Stimulated activated CD8-positive, alpha-beta memory T cell treated with anti-CD3 and anti-CD28 coated beads, Interleukin-7, amount 100 ng/mL, for 1 hour (primary cell): ENCODE measurements at places on chromosomes 6 and 20.

GRCh38 chr20:36153736-36154699 is 522 bp upstream of the EPB41L1 start:
- no peak for DNase-seq

DNA sequence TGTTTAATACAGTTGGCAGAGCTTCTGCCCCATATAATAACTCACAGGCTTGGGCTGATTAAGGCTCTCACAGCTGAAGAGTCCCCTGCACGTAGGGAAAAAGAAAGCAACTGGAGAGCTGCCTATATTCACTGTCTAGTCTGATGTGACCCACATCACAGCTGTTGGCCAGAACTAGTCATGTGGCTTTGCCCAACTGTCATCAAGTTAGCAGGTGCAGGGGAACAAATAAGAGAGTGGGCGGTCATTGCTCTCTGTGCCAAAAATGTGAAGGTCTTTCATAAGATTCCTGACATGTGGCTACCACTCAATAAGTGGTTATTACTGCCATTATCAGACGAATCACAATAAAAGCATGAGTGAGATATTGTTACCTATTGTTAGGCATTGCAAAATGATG is 665.2 kb downstream of the DOK5 start:
- DNase-seq, result no peak

GRCh38 chr6:167549213-167549612 is 224.3 kb downstream of the TTLL2 start:
- DNase-seq, result no peak

- no peak for DNase-seq
These were observed 82.2 kb downstream of the MYO6 start for GRCh38 chr6:75830959-75831885.

DNA sequence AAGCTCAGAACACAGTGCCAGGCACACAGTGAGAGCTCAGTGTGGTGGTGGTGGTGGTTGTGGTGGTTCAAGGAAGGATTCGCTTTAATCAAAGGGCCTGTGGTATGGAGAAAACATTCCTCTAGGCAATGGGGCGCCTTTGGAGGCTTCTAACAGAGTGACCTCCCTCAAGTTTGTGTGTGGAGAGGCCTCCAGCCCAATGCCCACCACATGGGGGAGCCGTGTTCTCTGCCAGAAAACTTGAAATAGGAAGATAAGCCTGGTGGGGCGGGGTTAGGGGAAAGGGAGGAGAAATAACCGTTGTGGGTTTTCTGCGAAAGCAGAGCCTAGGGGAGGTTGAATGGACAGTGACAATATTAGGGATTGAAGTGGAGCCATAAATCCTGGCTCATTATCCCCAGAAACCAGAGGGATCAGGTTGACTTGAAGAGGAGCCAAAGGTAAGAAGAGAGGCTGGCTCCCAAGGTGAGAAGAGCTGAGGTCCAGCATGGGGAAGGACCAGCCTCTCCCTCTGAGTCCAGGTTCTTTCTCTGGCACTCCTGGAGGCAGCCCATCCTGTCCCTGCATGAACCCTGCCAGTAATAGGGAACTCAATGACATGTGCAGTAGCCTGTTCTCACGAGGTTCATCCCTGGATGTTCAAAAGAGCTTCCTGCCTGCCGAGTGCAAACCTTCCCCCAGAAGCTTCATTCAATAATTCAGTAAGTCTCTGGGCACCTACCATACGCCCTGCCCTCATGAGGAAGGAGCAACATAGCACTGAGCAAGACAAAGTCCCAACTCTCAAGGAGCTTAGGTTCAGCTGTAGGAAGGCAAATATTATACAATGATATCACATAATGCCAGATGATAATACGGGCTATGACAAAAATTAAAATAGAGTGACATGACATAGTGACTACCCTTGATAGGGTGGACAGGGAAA is 51.4 kb downstream of the TGM2 start:
- no peak for DNase-seq

DNA sequence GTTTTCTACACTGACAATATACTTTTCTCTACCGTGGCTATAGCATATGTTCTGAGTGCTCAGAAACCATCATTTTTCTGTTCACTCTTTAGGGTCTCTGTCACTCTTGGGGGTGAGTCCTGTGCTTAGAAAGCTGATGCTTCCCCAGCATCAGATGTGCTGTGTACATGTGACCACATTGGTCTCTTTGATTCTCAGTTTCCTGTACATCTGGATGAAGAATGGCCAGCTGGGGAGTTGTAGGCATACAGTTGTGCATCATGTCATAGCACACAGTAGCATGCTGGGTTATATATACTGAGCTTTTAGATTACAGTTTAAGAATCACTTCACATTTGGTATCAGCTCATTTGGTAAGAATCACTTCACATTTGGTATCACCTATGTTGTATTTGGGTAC is 238.6 kb upstream of the PREP start:
- no peak for DNase-seq

- DNase-seq, result no peak
These were observed 3.7 kb downstream of the STX11 start for GRCh38 chr6:144153971-144154370.

DNA sequence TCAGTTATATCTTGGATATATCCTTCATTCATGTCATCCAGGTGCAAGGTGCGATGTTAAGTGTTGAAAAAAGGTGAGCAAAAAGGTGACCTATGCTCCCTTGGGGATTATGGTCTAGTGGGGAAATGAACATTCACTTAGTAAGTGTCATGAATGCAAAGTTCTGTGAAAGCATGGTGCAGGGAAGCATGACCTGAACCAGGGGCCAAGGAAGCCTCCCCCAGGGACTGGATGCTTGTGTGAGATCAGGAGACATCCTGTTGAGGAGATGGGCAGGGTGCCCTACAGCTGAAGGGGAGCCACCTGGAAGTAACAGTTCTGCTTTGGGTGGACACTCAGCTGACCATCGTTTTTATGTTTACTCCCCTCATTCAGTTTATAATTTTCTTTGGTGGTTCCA is 179.5 kb downstream of the SYNDIG1 start:
- no peak for DNase-seq

DNA sequence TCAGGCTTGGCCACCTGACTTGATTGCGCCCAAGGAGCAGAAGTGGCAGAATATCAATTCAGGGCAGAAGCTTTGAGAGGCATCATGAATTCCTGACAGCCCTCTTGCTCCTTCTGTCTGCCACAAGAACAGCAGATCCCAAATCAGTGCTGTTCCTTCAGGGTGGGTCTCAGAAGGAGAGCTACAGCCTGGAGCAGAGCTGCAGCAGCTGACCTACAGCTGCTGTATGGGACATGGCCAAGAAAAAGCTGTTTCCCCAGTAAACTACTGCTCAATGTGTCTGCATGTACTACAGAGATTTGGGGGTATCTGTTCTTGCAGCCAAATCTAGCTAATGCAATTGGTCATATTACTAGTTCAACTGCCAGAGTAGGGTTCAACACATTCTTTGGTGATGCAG is 69.0 kb downstream of the SLC22A3 start:
- DNase-seq, result no peak

DNA sequence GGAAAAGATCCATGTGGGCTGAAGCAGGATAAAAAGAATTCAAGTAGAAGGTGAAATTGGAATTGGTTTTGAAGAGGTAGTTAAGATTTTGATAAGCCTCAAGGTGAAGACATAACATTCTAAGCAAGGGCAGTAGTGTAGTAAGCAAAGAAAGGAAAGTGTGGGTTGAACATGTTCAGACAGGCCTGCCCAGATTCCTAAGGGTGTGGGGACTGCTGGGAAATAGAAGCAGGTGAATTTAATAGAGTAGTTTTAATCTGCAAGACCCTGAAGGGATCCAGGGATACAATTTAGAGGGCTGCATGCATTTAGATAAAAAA is 19.1 kb downstream of the TAB2 start:
- no peak for DNase-seq

DNA sequence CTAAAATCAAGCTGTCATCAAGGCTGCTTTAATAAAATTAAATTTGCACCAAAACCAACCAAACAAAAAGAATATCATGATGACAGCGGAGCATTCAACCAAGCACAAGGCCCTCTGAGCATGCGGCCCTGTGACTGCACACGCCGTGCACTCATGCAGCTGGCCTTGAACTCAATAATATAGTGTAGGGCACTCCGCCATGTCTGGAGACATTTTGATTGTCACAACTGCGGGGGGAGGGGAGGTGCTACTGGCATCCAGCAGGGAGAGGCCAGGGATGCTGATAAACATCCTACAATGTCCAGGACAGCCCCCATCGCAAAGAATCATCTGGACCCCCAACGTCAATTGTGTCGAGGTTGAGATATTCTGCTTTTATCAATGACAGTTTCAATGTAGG is 9.7 kb downstream of the MOCS3 start:
- no peak for DNase-seq

- no peak for DNase-seq
These were observed 571.8 kb downstream of the QKI start for GRCh38 chr6:163986313-163986712.

DNA sequence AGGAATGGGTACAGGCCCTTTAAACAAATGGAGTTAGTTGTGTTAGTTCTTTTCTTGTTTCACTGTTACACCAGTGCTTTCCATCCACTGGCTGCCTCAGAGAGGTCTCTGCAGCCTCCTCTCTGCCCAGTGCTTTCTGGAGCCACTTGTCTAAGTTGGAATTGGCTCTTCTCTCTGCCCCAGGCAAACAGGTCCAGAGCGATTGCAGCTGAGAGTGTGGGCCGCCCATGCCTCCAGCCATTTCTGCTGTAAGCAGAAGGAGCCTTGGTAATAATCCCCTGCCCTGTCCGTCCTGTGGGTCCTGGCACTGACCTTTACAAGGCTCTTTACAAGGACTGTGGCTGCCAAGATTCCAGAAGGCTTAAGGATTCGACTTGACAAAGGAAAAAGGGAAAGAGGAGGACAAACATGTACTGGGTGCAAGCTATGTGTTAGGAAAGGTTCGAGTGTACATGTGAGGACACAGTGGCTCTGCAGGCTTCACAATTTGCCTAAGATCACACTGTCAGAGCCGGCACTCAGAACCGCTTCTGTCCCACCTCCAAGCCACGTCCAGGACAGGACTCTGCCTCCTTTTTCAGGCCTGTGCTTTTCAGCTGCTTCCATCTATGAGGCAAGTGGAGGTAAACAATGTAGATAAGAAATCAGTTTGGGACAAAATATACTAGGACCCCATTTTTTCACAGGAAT is 88.5 kb downstream of the POPDC3 start:
- DNase-seq, result no peak

GRCh38 chr20:41927655-41928054 is 309.5 kb upstream of the CHD6 start:
- DNase-seq, result no peak

DNA sequence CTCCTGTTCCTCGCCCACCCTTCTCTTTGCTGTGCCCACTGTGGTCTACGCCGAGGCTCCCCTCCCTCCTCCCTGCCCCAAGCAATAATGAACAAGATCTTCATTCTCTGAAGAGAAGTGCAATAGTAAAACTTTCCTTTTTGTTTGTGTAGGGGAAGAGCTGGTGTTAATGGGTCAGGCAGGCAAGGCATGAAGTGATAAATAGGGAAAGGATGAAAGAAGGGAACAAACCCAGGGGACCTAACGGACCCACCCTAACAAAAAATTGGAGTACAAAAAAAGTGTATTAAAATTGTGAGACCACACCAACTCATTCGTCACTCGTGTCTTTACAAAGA is 66.9 kb downstream of the ZBTB2 start:
- no peak for DNase-seq

GRCh38 chr20:49338061-49338460 is 60.2 kb upstream of the ZNFX1 start:
- DNase-seq, result no peak
